ENCODE measurements at places on chromosomes 2 and 18.

- no peak for DNase-seq
Observed at GRCh38 chr18:59114160-59114559, 25.5 kb upstream of the SEC11C start.

GRCh38 chr2:159119652-159120257 lies 151.3 kb downstream of the TANC1 start:
- DNase-seq, result no peak

GRCh38 chr2:133497270-133497893 lies 70.9 kb downstream of the NCKAP5 start:
- DNase-seq, result no peak

DNA sequence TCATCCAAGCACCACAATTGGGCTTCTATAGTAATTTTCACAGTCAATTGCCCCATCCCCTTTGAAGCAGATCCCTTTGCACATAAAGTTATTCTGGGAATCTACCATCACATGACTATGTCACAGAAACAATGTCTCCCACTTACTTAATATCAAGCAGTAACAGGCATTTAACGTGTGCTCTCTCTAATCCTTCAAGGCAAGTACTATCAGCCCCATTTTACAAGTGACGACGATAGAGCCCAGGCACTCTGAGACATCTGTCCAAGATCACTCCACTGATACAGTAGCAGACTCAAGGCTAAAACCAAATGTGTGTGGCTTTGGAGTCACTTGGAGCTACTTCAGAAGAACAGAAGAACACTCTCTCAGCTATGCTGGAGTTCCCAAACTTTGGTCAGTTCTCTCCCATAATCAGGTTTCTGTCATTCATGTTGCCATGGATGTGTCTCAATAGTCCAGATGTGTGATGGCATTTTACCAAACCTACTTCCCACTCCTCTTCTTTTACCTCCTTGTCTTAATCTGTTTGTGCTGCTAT lies 39.7 kb downstream of the PID1 start:
- no peak for DNase-seq
